MCF 10A (cell line): ENCODE measurements at places on chromosomes 7 and 10. TPM values are rescaled to one million over a fixed set of nuclear protein-coding genes. Genes with fewer than 3 reads are reported as not detected.

DNA sequence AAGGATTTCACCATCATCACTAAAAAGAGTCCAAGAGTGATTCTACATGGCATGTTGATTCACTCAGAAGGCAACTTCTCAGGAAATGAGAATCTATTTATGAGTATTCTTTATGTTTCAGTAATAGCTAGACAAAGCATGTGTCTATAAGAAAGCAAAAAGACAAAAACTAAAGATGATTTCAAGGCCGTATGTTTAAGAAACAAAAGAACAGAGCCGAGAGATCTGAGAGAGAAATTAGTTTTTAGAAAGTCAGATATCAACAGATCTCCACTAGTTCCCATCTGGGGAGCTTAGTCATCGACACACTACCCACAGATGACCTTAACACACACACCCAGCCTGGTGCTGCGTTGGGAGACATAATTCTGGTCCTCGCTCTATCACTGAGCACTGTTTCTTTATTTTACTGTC is 21.0 kb downstream of the PIP4K2A start:
- peak; percentile 53 for DNase-seq

Gene AOAH
- total RNA-seq: not detected in 2 replicates

DNA sequence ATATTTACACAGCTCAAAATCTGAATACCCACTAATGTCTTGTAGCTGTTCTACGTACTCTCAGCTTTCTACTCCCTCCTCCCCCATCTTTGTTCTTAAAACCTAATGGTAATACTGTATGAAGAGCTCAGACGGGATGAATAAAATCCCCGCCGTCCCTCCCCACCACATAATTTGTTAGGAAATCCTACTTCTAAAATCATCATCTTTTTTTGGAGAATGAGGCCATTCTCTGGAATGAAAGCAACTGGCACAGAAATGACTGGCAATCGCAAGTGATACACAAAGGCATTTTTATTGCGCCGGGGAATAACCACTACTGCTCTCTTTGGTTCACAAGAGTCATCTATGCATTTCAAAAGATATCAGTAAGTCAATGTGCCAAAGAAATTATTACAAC is 27.3 kb downstream of the SLC35B4 start:
- no peak for DNase-seq

Gene FANK1
- total RNA-seq: 1.8 and 2.5 TPM in 2 replicates

Gene ACHE
- total RNA-seq: 0.30 and 0.37 TPM in 2 replicates

Gene TMEM236
- 0.09 and 0.37 TPM in 2 replicates for total RNA-seq

Gene GATA3
- 13.1 and 14.6 TPM in 2 replicates for total RNA-seq

Gene IFIT5
- total RNA-seq: 11.2 and 12.8 TPM in 2 replicates
